Activated CD4-positive, alpha-beta T cell treated with anti-CD3 and anti-CD28 coated beads, Interleukin-10, Interleukin-2, amounts not matched to agents 100 ng/mL and 50 ng/mL, durations not matched to agents 16 hours and 8 hours (primary cell): ENCODE measurements at places on chromosomes 4 and X.

DNA sequence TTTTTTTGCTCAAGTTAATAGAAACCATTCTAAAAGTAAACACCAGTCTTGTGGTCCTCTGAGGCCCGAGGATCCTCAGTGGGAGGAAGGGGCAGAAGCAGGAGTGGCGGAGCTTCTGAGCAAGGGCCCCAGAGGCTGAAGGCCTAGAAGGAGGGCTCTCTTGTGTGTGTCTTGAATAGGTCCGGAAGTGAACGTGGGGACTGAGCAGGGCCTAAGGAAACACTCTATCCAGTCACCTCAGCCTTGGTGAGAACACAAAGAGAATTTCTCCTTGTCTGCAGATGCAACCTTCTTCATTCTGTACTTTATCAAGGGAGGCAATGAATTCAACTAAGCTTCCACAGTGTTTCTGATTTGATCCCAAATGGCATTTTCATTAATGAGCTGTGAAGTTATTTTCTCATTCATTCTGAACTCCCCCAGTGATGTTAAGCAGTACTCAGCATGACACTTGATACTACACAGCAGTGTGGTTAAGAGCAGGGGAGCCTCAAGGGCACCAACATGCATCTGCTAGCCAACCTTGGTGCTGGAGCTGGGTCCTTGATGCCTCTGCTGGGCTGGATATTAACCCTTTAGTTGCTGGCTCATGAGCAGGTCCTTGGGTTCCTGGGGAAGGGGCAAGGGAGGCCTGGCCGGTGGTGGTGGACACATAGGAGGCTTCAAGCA is 64.7 kb downstream of the RBM47 start:
- DNase-seq, result no peak

GRCh38 chr4:149709640-149710039 is 106.0 kb downstream of the IQCM start:
- DNase-seq, result no peak

- no peak for DNase-seq
These were observed 57.6 kb upstream of the MAP9 start for GRCh38 chr4:155434366-155434765.

GRCh38 chr4:111610681-111611080 is 534.6 kb upstream of the FAM241A start:
- DNase-seq, result no peak

DNA sequence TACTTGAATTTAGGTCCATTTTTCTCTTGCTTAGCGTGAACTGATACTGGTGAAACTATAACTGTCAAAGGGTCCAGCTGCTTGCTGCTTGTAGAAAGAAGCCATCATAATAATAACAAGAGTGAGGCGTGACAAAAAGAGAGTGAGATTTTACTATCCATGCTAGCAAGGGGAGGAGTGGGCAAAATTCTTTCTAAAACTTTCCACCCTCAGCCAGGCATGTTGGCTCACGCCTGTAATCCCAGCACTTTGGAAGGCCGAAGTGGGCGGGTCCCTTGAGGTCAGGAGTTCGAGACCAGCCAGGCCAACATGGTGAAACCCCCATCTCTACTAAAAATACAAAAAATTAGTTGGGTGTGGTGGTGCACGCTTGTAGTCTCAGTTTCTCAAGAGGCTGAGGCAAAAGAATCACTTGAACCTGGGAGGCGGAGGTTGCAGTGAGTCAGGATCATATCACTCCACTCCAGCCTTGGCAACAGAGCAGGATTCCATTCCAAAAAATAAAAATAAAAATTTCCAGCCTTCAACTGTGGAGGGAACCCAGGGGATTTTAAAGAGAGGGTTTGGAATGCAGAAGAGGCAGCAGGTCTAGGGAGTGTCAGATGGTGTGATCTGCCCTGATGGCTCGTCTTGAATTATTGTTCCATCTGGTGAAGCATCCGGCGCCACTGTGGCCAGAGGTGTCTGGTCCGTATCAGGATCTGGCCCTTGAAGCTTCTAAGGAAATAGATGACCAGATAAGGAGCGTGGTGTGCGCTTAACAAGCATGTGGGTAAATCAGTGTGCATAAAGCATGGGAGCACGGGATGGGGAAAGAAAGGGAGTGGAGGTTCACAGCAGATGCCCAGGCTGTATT is 51.8 kb downstream of the LRP2BP start:
- peak; percentile 70 for DNase-seq

DNA sequence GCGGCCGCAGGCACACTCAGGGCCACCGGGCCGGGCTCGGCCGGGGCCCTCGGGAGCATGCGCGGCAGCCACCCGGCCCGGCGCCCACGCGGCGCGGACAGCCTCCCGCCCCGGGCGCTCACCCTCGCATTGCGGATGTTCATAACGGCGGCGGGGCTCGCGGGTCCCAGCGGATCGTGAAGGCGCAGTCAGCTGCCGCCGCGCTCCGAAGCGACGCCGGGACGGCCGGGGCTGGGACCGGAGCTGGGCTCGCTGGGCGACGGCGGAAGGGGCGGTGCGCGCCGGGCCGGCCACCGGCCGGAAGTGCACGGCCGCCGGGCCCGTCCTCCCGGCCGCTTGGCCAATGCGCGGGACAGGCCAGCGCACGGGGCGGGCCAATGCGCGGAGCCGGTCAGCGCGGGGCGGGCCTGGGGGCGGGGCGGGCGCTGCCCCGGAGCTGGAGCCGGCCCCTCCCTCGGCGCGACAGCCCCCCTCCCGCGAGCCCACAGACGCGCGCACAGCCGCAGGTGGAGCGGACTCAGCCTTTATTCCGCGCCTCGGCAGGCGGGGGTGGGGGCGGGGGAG is at the start of gene NAA10:
Gene NAA10 (minus strand): TSS at position 276 of the 564 bp plus-strand sequence. CDS start 133 bp downstream, at position 143.
- peak; percentile 86 for DNase-seq

DNA sequence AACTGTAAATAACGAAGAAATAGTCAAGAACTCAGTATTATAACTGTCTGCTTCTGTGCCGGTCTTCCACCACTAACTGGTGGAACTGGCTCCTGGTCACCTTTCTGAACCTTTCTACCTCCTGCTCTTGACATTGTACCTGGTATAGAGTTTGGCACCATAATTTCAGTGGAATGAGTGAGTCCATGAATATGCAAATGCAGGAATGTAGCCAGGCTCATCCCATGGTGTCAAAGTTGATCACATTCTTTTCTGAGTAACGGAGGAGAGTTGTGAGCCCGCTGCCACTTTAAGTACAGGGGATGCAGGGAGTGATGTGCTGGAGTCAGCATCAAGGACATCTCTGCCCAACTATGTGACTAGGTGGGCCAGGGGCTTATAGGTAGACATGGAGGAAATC is 207.9 kb upstream of the HS3ST1 start:
- DNase-seq, result no peak

DNA sequence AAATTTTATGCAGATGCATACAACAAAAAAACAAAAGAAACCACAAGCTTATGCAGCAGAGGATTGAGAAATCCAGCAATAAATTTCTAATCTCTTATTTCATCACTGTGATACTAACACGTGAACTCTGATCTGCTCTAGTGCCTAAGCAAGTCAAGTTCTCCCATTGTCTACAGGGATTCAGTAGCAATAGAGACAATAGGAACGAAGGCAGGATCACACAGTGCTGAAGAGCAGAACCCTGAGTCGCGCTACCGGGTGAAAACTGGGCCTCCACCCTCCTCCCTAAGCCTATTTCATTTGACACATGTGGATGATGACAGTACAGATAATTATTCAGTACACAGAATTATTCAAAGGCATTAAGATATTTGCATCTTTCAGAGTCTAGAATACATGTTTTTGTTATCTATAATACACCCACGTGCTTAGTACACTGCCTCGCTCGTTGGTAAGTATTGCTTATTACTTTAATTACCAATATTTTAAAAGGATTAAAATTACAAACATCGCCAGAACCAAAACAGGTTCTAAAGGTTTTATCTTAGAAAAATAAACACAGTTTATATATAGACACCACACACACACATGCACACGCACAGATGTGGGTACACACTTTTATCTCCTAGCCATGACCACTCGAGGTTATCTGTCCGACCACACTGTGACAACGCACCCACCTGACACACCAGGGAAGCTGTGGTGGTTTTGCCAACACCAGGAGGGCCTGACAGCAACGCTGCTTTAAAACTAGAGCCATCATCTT is 60.1 kb downstream of the RFC1 start:
- no peak for DNase-seq

DNA sequence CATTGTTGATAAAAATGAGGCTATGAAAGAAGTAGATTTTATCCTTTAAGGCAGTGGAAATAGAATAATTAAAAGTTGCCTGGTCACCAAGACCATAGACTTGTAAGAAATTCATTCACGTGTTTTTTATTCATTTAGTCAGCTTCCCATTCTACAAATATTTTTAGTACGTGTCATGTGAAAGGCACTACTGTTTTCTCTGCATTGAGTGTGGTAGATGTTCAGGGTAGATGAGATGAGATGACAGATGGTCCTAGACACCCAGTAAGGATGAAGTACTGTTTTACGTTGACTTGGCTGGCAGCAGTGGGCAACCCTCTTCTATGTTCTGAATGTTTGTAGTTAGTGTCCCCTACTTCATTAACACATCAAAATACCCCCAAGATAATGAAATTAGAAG is 228.1 kb downstream of the ARHGAP24 start:
- DNase-seq, result no peak

- no peak for DNase-seq
These were observed 61.9 kb upstream of the MTM1 start for GRCh38 chrX:150506486-150506885.

- no peak for DNase-seq
These were observed 8.8 kb upstream of the GRPEL1 start for GRCh38 chr4:7076696-7077082.

GRCh38 chrX:4935846-4936245 is 1222.4 kb upstream of the PRKX start:
- DNase-seq, result no peak

DNA sequence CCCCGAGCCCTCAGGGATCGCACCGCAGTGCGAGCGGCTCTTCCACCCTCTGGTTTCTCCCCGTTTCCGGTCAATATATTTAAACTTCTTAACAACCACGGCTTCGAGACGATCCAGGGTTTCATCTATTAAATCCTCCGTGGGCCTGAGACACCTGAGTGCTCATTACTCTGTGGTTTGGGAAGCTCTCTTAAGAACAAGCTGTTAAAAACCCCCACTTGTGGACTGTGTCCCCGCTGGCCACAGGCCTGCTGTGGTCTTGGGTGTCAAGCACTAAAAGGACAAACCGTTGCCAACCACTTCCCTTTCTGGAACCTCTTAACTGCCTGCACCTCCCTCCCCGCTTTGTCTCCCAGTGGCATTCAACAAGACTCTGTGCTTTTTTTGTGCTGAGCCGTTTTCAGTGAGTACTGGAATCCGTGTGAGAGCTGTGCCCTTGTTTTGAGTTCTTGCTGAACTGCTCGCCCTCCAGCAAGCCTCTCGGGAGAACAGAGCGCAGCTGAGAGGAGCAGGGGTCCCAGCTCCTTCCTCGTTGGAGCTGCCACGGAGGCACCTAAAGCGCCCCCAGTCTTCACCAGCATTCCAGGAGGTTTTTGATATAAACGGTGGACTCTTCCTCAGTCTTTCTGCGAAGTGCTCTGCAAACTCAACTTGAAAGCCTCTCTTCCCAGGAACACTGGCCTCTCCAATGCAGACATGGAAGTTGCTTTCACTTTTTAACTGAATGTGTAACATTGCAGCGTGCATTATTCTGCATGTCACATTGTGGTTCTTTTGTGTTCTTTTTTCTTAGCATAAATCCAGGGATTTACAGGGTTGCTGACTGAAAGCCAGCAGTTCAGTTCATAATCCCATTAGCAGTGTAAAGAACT is 691 bp upstream of the IGFBP7 start:
- peak; percentile 31 for DNase-seq

DNA sequence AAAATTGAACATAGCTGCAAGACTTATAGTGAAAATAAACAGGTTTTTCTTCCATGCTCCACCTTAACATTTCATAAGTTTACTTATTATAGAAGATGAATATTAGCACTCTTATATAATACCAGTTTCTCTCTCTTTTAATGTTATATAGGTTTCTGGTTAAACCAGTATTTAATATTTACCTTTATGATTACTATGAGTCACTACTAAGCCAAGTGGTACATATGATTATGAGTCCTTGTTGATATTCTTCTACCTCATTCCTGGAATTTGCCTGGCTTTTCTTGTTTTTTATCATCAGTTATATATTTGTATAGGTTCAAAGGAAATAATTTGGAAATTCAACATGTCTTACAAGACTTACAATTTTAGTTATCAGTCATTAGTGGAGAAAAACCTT is 89.9 kb upstream of the MAOA start:
- DNase-seq, result no peak

DNA sequence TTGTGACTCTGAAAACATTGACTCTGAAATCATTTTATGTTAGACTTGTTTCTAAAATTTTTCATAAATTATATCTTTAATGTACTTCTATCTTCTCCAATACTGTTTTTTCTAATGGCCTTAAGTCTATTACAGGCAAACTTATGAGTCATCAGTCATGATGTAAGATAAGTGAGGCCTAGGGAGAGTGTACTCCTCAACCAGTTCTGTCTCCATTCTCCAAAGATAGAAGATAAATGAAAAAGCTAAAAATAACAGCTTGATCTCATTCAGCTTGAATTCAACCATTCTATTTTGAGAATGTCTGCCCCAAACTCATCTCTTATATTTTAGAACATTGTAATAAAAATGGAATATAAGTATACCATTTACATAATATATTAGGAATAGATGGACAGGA is 34.5 kb downstream of the STBD1 start:
- DNase-seq, result no peak

DNA sequence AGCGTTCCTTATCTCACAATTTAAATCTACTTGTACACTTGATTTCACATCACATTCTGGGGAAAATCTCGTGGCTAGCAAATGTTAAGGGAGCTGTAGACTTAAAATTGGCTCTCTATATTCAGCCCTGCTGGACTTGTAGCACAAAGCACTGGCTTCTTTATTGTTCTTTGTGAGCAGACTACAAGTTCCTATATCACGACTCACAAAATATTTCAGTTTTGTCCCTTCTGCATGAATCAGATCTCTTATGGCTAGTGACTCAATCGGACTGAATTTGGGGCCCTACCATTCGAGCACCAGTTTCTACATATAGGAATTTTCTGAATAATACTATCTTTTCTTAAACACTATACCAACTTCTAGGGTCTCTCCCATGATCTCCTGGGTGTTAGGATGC is 390.1 kb downstream of the ADAM29 start:
- no peak for DNase-seq

DNA sequence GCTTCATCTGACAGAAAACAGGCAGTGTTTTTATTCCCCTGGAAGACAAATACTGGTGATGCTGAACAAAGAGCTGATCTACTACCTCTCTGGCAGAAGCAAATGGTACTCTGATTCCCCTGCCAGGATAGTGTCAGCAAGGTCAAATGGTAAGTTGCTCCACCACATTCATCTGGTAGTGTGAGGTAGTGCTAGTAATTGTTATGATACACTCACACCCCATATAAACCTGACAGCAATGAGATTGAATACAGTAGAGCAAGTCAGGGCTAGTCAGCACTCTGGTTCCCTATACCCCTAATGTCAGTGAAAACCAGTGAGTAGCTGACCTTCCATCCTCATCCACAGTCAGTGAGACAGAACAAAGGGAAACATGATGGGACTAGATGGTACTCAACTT is 3.4 kb upstream of the SPIN4 start:
- no peak for DNase-seq
